ENCODE measurements at places on chromosomes 12 and 14.

DNA sequence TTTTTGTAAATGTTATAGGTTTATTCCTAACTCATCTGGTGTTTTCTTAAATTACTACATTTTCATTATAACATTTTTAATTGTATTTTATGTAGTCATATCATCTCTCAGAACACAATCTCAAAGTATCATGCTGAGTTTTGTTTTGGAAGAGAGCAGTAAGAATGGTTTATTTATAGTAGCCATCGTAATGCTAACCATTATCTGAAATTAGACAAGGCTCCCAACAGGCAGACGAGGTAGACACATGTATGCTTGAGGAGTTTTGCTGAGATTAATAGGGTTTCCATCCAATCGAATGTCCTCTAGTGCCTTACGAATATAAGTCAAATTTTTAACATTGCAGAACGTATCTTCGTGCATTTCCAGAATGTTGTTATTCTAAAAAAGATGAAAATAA is 9.0 kb upstream of the CCER1 start:
- DNase-seq: no peak

DNA sequence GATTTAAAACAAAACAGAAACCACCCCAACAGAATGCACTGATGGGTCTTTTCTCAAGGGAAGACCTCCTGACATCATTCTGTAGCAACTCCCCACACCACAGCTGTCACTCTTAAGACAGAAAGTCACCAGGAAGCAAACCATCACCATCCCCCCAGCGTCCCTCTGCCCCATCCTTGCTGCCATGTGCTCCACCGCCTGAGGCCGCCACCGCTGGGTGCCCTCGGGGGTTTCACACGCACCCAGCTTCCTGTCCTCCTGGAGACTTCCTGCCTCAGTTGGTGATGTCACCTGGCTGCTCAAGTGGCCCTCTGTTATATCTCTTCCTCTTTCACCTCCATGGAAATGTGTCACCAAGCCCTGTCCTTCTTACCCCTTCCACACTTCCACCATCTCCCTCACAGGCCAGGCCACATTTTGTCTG is 71.4 kb upstream of the GPR68 start:
- no peak for DNase-seq

DNA sequence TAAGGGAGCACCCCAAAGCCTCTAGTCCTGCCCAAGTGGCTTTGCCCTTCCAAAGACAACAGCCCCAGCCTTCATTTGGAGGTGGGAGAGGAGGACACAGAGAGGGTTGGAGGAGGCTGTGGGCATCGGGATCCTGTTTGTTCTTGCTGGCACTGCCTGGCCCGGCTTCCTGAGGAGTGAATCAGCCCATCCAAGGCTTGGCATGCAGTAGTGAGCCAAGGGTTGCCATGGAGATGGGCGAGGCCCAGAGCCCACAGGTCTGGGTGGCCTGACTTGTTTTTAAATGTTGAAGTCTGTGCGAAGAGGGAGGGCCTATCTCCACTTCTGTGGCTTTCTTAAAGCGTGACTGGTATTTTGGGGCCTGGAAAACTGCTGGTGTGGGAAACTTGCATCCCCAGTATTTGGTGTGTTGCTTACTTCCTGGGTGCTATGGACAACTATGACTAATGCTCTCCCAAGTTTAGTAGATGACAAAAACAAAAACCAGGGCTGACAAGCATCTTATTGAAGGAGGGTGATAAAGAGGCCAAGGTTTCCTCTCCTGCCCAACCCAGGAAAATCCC is 15.8 kb downstream of the CD9 start:
- DNase-seq: peak; percentile 69

DNA sequence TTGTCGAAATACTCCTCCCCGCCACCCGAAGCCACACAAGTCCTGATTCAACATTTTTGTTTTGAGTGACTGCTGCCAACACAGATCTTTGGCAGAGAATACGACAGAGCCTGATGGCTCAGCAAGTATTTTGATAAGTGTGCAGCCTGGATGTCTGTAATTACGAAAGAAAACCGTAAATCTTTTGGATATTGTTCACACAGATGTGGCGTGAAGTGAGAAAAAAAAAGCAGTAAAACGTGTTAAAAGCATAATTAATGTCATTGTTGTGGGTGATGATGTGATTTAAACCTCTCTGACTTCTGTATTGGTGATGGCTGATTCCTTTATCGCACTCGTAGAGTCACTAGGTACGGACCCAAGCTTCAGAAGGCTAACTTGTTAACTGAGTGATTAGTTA is 98.7 kb downstream of the PHETA1 start:
- no peak for DNase-seq

- no peak for DNase-seq
Measured at GRCh38 chr12:63164911-63165310, 13.9 kb upstream of the AVPR1A start.

DNA sequence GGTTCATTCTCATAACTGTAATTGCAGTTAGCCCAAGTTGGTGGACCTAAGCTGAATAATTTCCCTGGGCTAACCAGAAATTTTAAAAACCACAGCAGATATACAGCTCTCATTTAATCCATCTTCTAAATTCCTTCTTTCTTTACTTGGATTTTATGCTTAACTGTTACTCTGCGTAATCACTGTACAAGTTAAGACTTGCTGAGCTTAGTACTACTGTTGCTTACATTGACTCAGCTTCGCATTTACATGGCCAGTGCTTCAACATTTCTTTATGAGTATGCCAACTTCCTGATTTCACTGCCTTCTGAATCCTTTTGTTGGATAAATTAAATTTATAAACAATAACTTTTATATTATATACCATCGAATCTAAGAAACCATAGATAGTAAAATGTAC is 147.4 kb downstream of the SLC38A4 start:
- no peak for DNase-seq

DNA sequence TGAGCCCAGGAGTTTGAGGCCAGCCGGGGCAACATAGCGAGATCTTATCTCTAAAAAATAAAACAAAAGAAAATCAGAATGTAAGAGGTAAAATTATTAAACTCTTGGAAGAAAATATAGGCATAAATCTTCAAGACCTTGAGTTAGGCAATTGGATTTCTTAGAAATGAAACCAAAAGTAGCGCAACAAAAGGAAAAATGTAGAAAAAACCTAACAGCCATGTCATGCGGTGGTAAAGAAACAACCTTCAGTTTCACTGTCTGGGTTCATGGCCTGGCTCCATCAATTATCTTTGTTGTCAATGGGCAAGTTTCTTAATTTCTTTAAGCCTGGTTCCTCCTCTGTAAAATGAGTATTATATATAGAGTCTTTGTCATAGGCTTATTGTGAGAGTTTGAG is 5.6 kb upstream of the GCH1 start:
- no peak for DNase-seq

GRCh38 chr14:75823334-75823733 is 158.5 kb downstream of the TGFB3 start:
- no peak for DNase-seq

DNA sequence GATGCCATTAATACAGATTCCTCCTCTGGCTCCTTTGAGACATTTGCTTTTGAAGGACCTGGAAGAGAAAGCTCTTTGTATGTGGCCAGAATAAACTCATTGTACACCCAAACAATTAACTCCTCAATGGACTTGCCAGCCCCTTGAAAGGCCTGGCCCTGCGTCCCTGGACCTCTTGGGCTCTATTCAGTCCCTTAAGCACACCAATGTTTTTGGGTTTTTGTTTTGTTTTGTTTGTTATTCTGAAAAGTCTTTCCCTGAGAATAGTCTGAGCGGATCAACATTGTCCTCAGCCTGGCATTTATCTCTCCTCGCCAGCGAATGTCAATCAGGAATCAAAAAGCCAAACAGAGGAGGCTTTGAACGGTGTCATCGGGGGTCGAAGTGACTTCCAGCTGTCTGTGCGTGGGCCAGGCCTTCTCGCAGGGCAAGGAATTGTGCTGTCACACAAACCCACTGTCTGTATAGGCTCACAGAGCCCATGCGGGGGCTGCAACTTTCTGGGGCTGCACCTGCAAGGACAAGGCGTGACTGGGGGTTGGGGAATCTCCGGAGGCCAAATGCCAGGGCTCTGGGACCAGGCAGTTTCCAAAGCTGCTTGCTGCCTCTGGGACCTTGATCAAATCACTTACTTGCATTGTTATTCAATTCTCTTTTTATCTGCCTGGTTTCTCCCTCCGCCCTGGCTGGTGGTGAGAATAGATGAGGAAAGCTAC is 108.3 kb downstream of the SMOC1 start:
- DNase-seq: no peak

DNA sequence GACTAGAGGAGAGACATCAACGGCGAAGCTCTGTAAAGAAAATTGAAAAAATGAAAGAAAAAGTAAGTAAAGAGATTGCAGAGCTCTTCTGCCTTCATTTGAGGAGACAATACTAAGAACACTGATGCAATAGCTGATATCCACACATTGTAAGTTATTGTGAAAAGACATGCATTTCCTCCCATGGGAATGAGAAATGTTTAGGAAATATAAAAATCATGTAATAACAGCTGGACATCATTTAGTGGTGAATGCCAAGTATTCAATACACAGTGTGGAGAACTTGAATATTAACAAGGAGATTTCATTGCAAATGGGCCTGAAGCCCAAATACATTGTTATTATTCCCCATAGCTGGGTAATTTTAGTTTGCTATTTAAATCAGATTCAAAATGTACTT is 179.2 kb downstream of the KICS2 start:
- no peak for DNase-seq

- no peak for DNase-seq
Measured at GRCh38 chr12:10151621-10152020, 20.3 kb downstream of the OLR1 start.

- peak; percentile 14 for DNase-seq
Measured at GRCh38 chr12:133156125-133156690, 25.1 kb upstream of the ZNF268 start.

DNA sequence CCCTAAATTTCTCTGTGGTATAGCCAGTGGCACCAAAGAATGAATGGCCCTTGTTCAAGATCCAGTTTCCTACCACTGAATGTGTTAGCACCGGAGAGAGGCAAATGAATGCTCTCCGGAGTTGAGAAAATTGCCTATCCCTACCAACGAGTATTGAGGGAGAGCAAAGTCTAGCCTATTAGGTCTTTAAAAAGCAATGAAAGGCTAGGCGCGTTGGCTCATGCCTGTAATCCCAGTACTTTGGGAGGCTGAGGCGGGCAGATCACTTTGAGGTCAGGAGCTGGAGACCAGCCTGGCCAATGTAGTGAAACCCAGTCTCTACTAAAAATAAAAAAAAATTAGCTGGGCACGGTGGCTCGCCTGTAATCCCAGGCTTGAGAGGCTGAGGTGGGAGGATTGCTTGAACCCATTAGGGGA is 898 bp upstream of the RAB15 start:
- DNase-seq: no peak

DNA sequence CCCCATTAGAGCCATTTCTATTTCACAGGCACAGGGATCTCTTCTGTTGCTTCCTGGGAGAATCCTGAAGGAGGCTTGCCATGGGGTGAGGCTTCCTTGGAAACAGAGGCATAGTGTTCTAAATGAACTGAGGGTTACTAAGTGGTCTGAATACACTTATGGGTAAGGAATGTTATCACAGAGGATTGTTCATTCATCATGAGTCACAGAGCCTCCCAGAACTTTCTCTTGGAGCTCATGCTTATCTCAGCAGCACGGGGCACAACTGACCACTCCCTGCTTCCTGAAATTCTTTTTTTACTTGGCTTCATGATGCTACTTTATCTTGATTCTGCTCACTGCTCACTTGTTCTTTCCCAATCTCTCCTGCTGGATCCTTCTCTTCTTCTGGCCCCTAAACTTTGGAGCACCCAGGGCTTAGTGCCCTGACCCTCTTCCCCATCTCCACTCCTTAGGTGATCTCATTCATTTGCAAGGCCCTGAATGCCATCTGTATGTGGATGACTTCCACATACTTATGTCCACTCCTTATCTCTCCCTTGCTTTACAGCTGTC is 57.9 kb downstream of the ANO6 start:
- DNase-seq: peak; percentile 92

DNA sequence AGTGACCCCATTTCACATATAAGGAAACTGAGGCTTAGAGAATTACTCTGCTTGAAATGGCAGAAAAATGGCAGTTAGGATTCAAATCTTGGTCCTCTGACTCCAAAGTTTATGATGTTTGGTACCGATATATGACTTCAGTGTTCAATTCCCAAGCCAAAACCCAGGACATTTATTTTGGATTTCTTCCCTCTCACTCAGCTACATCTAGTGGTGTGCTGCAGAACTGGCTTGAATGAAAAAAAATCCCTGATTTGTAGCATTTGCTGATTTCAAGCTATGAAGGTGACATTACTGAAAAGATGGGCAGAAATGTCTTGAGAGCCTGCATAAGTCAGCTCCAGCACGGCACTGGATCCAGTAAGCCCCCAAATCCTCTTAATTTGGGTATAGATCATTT is 106.4 kb downstream of the EFCAB11 start:
- peak; percentile 22 for DNase-seq

- no peak for DNase-seq
Measured at GRCh38 chr14:60514378-60514740, 5.4 kb downstream of the SIX6 start.

DNA sequence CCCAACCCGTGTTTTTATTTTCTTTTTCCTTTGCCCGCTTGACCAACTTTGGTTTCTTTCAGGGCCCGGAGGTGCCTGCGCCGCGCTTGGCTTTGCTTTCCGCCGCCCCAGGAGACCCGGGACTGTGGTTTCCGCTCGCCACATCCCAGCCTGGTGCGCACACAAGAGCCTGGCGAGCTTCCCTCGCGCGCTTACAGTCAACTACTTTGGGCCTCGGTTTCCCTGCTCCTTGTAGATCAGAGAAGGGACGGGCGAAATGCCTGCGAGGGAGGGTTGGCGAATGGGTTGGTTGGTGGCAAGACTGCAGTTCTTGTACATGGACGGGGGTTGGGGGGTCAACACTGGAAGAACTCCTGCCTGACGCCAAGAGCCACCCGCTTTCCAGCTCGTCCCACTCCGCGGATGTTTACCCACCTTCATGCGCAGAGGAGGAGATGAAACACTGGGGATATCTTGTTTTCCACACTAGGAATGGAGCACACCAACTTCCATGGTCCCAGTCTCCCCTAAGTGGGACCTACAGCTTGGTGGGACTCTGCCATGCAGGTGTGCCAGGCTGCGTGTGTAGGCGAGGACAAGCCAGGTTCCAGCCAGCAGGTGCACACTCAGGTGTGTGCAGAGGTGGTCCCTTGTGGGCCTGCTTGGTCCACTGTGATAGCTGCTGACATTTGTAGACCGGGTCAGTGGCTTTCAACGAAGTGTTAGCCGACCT is 16.6 kb upstream of the TBX3 start:
- DNase-seq: no peak

GRCh38 chr12:104966677-104967076 is 8.6 kb upstream of the SLC41A2 start:
- DNase-seq: no peak

DNA sequence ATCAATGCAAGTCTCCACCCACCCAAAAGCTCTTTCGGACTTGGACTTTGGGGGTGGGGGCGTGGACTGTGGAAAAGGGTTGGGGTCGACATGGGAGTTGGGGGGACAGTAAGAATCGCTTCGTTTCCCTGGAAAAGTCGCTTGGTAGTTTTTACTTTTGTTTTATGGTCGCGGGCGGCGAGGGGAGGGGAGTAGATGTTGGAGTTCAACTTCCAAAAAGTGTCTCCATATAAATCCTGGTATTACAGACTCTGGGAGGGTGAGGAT is 568 bp upstream of the BCL11B start:
- DNase-seq: no peak

GRCh38 chr12:67367843-67368242 is 98.7 kb downstream of the CAND1 start:
- no peak for DNase-seq

GRCh38 chr12:99649551-99649950 is 2.0 kb downstream of the GARIN6 start:
- DNase-seq: no peak

- DNase-seq: peak; percentile 93
Measured at GRCh38 chr14:52131640-52132320, 62.9 kb upstream of the NID2 start.

- DNase-seq: no peak
Measured at GRCh38 chr12:14482886-14483285, 84.8 kb downstream of the PLBD1 start.

All from mesenchymal stem cell (in vitro differentiated cells and primary cell).